ENCODE measurements at places on chromosomes 16 and 17.

GRCh38 chr17:73489333-73489732 is 154.9 kb downstream of the SDK2 start:
- DNase-seq = no peak

- DNase-seq = no peak
Measured at GRCh38 chr16:67862623-67863583, 9.9 kb upstream of the EDC4 start.

- DNase-seq = no peak
Measured at GRCh38 chr16:2822158-2822495, 5.1 kb downstream of the PRSS21 start.

GRCh38 chr17:885971-886571 is 93.5 kb downstream of the NXN start:
- no peak for DNase-seq

- DNase-seq = no peak
Measured at GRCh38 chr16:10870137-10870776, 6.7 kb upstream of the CIITA start.

DNA sequence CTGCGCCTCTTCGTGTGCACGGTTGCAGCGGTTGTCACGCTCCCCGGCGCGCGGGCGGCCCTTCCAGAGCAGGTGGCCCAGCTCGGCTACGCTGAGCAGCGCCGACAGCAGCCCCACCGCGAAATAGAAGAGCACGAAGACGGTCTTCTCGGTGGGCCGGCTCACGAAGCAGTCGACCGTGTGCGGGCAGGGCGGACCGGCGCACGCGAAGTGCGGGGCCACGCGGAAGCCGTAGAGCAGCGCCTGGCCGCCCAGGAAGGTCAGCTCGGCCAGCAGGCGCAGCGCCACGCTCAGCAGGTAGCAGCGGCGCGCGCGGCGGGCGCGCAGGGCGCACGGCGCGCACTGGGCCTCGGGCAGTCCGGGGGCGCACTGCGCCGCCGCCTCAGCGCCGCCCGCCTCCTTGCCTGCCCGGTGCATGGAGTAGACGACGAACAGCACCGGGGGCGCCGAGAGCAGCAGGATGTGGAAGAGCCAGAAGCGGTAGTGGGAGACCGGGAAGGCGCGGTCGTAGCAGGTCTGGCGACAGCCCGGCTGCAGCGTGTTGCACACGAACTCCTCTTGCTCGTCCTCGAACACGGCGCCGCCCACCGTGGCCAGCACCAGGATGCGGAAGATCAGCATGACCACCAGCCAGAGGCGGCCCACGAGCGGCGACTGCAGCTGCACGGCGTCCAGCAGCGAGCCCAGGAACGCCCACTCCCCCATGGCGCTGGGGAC is 1.3 kb downstream of the GJD3 start:
- DNase-seq = peak; percentile 21

DNA sequence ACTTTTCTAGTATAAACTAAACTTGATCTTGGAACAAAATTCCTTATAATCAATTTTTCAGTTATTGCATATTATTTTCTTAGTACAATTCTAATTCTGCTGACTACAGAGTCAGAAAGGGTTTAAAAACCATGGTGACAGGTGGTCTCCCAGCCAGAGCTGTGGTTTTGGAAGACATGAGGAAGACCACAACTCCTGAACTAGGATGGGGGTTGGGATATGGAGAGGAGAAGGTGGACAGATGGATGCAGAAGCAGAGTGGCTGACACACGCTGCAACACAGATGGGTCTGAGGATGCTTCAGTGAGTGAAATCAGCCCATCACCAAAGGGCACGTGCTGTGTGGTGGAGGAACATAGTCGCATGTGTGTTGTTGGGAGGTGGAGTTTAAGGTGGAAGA is 187.7 kb downstream of the LGALS9B start:
- no peak for DNase-seq

- peak; percentile 50 for DNase-seq
Measured at GRCh38 chr17:41324180-41325075, 8.9 kb upstream of the KRTAP17-1 start.

- DNase-seq = peak; percentile 49
Measured at GRCh38 chr16:30355144-30355953, at the start of gene CD2BP2. CD2BP2 (minus strand) TSS chr16:30355308; CDS start chr16:30354681, 627 bp downstream.

DNA sequence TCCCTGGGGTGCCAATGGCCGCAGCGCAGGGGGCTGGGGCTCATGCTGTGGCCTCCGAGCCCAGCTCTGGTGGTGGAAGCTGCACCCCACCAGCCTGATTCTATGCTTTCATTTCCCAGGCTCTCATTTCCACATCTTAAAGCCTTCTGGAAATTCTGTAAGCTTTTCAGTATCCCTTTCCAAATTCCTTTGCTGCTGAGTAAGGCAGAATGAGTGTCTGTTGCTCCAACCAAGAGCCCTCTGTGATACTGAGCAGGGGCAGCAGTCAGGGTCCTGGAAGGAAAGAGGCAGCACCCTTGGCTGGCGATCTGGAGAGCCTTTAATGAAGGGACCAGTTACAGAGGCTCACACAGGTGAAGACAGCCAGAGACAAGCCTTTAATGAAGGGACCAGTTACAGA is 79.5 kb upstream of the FOXF1 start:
- no peak for DNase-seq

DNA sequence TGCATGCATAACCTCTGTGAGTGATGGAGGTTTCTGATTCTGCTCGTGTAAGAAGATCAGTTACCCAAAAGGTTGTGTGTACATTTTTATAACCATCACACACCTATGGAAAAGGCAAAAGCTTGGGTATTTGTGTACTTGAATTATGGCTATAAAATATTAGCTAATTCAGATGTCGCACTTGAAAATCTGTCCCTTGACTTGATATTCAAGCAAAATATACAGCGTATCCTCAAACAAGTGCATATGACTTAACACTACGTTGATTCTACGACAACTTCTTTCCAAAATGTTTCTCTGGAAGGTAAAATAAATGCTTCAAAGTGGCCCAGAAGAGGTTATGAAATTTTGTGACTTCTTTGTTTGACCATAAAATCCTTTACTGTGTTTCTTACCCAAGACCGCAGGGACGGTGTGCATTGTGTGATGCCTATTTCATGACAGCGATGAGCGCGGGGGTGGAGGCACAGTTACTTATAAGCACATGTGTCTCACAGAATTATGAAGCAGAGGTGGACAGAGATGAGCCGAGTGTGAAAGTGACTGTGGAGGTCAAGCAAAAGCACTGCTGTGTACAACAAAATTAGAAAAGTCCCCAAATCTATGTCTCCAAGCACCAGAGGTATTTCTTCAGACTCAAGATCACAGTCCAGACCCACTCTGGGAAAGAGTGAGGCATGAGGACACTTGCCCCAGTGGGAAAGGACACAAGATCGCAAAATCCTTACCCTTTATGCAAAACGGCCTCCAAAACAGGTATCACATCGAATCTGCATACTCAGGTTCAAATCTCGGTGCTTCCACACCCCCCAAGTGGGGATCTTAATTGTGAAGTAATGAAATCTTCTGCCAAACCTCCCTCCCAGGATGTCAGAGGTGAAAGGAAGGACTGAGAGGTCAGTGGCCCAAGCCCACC is 4.1 kb upstream of the HOXB9 start:
- no peak for DNase-seq

GRCh38 chr16:28496844-28497243 is 2.4 kb downstream of the APOBR start:
- DNase-seq = no peak
